Osteoblast (primary cell): ENCODE measurements at places on chromosomes 16 and 17. TPM values are rescaled to one million over a fixed set of nuclear protein-coding genes. Genes with fewer than 3 reads are reported as not detected.

Gene EXOSC6
- total RNA-seq, result 37.7 and 47.4 TPM in 2 replicates

GRCh38 chr17:61076621-61077031 lies 323.0 kb upstream of the TBX2 start:
- peak; percentile 51 for DNase-seq

DNA sequence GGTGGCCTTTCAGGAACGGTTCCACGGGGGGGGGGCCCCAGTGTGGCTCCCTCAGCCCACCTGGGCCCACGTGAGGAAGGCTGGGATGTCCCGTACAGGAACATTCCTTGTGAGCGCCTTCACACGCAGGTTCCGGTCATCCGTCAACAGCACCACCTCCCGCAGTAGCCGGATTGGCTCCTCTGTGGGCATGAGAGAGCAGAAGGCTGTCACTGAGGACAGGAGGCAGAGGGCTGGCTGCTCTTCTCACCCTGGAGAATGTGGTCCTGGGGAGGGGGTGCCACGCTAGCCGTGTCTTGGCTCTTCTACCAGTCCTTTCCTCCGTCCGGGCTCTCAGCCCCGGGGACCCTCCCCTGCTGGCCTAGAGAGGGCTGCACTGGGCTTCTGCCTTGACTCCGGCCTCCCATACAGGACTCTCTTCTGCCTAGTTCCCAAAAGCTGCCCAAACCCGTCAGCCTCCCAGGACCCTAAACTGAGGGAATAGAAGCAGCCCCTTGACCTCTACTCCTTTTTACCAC lies 6.6 kb downstream of the HIC1 start:
- DNase-seq, result peak; percentile 78

DNA sequence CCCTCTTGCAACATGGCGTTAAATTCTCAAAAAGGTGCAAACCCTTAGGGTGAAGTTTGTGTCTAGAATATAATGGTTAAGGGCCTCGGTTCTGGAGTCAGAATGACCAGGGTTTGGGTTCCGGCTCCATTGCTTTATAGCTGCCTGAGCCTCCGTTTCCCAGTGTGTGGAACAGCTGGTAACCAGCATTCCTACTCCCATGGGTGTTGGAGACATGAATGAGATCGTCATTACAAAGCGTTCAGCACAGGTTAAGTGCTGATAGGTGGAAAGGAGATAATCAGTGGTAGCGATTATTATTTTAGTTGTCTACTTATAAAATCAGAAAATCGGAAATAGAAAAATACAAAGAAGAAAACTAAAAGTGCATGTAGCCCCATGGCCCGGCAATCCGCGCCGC lies 23.5 kb upstream of the ZCCHC14 start:
- no peak for DNase-seq

DNA sequence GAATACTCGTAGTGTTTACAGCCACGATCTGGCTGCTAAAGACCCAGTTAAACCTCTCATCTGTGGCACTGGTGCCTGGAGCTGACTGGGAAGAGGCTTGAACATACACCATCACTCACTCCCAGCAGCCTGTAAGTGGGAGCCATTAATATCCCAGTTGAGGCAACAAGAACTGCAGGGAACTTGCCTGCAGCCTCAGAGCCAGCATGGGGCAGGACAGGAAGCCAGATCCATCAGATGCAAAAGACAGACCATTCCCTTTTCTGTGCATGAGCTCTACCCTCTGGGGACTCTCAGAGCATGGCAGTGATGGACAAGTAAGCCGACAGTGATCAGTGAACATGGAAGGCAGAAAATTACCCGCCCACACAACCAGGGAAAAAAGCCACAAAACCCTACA lies 91.8 kb downstream of the TMEM132E start:
- no peak for DNase-seq

- DNase-seq, result no peak
Observed at GRCh38 chr16:23206986-23207385, 24.4 kb downstream of the SCNN1G start.

DNA sequence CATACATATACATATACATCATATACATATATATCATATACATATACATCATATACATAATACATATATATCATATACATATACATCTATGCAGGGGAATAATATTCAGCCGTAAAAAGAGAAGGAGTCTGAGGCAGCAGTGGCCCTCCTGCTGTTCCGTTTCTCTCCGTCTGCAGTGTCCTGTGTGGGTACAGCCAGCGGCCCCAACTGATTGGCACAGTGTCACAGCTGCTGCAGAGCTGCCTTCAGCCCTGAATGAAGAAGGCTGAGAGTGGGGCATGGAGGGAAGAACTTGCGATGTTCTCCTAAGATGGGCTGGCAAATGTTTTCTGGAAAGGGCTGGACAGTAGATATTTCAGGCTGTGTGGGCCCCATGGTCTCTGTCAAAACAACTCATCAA lies 146.9 kb downstream of the SNX29 start:
- DNase-seq, result no peak
